Progenitor cell of endocrine pancreas (in vitro differentiated cells): ENCODE measurements at places on chromosomes 5 and 9. TPM values are rescaled to one million over a fixed set of nuclear protein-coding genes. Genes with fewer than 3 reads are reported as not detected.

The CAVIN4 gene
- 14.5 and 18.1 TPM in 2 replicates for total RNA-seq

The RAB3C gene
- 18.9 and 25.2 TPM in 2 replicates for total RNA-seq

The RLN2 gene
- total RNA-seq, result 4.0 and 4.4 TPM in 2 replicates

The ARSI gene
- 0.24 TPM in 1 of 2 replicates, not detected in the other for total RNA-seq

The SPAG8 gene
- 2.9 and 3.2 TPM in 2 replicates for total RNA-seq

GRCh38 chr5:39213447-39214207, 5.7 kb downstream of the FYB1 start:
- peaks cover 10% of the 10 kb centered on the region for H3K4me1 ChIP-seq
- no peaks in the 10 kb centered on the region for H3K27me3 ChIP-seq
- no peaks in the 10 kb centered on the region for H3K36me3 ChIP-seq
- no peak overlapping the region for H3K4me3 ChIP-seq

DNA sequence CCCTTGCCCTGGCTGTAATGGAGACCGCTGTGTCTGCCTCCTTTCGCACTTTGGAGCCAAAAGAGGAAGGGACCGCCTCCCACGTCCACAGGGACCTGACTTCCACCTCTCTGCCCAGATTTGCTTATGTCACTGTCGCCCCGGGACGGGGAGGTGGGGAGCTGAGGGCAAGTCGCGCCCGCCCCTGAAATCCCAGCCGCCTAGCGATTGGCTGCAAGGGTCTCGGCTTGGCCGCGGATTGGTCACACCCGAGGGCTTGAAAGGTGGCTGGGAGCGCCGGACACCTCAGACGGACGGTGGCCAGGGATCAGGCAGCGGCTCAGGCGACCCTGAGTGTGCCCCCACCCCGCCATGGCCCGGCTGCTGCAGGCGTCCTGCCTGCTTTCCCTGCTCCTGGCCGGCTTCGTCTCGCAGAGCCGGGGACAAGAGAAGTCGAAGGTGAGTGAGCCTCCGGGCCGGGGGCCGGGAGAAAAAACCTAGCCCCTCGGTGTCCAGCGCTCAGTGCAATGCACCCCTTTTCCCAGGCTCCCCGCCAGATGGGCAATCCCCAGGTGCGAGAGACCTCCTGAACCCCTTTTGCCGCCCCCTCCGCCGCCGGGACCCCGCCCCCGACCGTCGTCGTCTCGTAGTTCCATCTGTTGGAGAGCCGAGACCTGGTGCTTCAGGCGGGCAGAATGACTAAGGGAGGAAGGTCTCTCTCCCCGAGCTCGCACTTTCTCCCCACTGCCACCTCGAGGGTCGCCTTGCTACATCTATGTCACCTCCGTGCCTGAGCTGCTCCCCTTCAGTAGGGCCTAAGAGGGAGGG, at the start of gene GPX3:
GPX3 (plus strand) TSS at position 288 of the 807 bp plus-strand sequence; CDS start at position 352, 64 bp downstream.
- H3K36me3 ChIP-seq, result peaks cover 3% of the 10 kb centered on the region
- H3K4me3 ChIP-seq, result peak within 1 kb of the TSS; percentile 69
- peak within 1 kb of the TSS; percentile 75 for H3K27ac ChIP-seq
- H3K4me1 ChIP-seq, result peaks cover 6% of the 10 kb centered on the region
- DNase-seq, result peak; percentile 75

DNA sequence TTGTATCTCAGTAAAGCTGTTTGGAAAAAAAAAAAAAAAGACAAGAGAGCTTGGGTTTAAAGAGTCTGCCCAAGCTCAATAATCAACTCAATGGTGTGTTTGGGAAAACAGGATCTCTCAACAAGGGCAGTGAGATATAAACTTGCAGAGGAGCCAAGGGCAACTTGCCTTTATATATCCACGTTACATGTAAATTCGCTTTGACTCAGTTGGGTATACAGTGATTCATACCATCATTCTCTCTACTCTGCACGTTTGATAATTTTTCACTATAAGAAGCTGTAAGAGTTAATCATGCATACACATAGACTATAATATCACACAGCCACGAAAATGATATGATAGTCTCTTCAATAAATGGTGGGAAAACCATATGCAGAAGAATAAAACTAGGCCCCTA, 24.9 kb downstream of the ADAM19 start:
- no peak for DNase-seq
- peaks cover 4% of the 10 kb centered on the region for H3K4me1 ChIP-seq
- no peak overlapping the region for H3K27ac ChIP-seq
- H3K36me3 ChIP-seq, result peaks cover 3% of the 10 kb centered on the region

- DNase-seq, result no peak
- H3K4me1 ChIP-seq, result peaks cover 5% of the 10 kb centered on the region
- no peak overlapping the region for H3K4me3 ChIP-seq
- no peak overlapping the region for H3K27ac ChIP-seq
These were observed 198.4 kb upstream of the NR3C1 start for GRCh38 chr5:143601917-143602333.

- DNase-seq, result no peak
- no peak overlapping the region for H3K4me3 ChIP-seq
- peaks cover 6% of the 10 kb centered on the region for H3K4me1 ChIP-seq
- peaks cover 41% of the 10 kb centered on the region for H3K27me3 ChIP-seq
These were observed 72.2 kb downstream of the NMUR2 start for GRCh38 chr5:152332716-152333460.

GRCh38 chr5:65142511-65143011, 339.2 kb downstream of the ADAMTS6 start:
- no peaks in the 10 kb centered on the region for H3K27me3 ChIP-seq
- no peak for DNase-seq
- H3K27ac ChIP-seq, result no peak overlapping the region
- no peaks in the 10 kb centered on the region for H3K36me3 ChIP-seq

DNA sequence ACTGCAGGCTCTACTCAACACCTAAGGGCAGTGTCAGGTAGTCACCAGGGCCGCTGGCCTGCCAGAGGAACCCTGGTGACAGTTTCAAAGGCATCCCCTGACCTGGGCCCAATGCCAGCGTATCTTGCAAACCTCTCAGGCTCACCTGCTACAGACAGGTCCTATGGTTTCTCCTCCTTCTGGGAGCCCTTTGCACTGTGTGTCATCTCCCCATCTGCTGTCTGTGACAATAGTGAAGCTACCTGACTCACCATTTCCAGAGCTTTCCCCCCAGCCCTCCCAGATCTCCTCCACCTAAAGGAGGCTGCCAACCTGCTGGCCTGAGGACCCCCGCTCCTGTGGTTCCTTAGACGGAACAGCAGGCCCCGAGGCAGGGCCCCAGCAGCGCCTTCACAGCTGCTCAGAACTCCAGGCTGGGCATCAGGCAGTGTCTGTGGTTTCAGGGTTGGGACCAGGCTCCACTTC, 203.1 kb downstream of the FSTL4 start:
- peaks cover 9% of the 10 kb centered on the region for H3K27me3 ChIP-seq
- no peak overlapping the region for H3K27ac ChIP-seq
- H3K36me3 ChIP-seq, result no peaks in the 10 kb centered on the region
- peaks cover 6% of the 10 kb centered on the region for H3K4me1 ChIP-seq

DNA sequence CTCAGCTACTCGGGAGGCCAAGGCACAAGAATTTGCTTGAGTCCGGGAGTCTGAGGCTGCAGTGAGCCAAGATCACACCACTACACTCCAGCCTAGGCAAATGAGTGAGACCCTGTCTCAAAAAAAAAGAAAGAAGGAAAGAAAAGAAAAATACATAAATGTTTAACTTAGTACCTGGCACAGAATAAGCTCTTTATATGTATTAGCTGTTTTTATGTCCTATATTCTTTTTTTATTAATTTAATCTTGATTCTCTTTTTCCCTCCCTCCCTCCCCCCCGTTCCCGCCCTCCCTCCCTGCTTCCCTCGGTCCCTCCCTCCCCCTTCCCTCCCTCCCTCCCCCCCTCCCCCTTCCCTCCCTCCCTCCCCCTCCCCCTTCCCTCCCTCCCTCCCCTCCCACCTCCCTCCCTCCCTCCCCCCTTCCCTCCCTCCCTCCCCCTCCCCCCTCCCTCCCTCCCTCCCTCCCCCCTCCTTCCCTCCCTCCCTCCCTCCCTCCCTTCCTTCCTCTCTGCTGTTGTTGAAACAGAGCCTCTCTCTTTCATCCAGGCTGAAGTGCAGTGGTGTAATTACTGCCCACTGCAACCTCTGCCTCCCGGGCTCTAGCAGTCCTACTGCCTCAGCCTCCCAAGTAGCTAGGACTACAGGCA, 135.8 kb upstream of the GRHPR start:
- H3K4me1 ChIP-seq, result peaks cover 7% of the 10 kb centered on the region
- no peak overlapping the region for H3K4me3 ChIP-seq
- no peak overlapping the region for H3K27ac ChIP-seq
- H3K36me3 ChIP-seq, result no peaks in the 10 kb centered on the region
- no peaks in the 10 kb centered on the region for H3K27me3 ChIP-seq
- no peak for DNase-seq

GRCh38 chr9:114317665-114318357, 5.1 kb upstream of the ORM1 start:
- H3K27me3 ChIP-seq, result peaks cover 5% of the 10 kb centered on the region
- no peaks in the 10 kb centered on the region for H3K4me1 ChIP-seq
- H3K36me3 ChIP-seq, result no peaks in the 10 kb centered on the region
- no peak overlapping the region for H3K4me3 ChIP-seq
- DNase-seq, result no peak
- peak overlapping the region; percentile 37 for H3K27ac ChIP-seq

DNA sequence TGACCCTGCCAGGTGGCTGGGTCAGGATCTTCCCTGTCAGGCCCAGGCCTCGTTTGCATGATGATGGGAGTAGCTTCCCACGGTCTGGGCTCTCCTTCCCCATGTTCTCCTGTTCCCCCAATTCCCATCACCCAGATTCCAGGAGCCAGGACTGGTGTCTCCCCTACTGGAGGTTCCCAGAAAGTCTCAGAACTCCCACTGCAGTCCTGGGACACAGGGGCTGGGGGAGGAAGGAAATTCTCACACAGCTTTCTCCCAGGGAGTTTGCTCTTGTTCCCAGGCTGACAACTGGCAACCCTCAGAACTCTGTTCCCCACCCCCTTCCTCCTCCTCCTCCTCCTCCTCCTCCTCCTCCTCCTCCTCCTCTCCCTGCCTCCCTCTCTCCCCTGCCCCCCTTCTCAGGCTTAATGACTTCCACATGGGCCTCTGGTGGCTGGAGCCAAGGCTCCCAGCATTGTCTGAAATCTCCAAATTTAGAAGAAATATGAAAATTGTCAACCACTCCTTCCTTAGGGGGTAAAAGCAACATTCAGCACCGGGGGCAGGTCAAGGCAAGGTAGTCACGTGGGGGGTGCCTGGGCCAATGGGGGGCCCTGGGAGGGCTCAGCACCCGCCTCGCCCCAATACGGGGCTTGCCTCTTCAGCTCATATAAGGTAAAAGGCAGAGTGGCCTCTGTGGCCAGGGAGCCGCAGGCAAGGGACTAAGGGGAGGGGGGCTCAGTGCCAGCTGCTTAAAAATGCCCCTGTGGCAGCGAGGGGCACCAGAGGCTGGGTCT, 27.3 kb upstream of the IL17B start:
- no peaks in the 10 kb centered on the region for H3K4me1 ChIP-seq
- H3K36me3 ChIP-seq, result no peaks in the 10 kb centered on the region

DNA sequence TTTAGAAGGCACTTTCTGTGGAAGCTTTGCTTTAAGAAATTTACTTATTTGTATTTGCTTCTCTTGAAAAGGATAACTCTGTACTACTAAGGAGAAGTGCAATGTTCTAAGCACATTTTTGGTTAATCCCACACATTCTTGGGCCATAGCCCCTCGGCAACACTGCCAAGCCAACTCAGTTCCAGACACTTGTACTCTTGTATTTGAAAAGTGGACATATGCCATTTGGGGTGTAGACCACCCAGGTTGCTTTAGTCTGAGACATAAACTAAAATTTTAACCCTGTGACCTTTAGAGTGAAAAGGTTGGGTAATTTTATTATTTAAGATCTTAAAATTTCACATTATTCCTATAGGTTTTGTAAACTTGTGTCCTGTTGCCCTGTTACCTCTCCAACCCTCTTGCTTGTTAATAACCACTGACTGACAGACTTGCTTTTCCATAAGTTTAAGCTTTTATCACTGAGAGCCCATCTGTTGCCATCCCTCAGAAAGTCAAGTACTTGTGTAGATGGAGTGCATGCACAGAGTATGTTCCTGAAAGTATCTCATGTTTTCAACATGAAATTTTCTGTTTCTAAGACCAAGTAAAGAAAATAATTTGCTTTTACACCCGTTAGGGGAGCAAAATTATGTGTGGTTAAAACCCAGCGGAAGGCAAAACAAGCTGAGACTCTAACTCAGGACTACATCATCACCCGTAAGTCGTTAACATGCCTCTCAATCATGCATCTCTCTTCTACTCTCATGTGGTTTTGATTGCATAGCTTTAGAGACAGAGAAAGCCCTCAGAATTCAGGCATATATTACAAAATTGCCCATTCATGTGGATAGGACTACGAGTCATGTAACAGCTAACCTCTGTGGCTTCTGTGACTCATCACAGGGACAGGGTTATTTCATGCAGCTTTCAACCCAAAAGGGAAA, 117.3 kb downstream of the GDNF start:
- no peak for DNase-seq
- no peak overlapping the region for H3K4me3 ChIP-seq
- H3K4me1 ChIP-seq, result peaks cover 7% of the 10 kb centered on the region
- H3K36me3 ChIP-seq, result peaks cover 5% of the 10 kb centered on the region
- no peaks in the 10 kb centered on the region for H3K27me3 ChIP-seq

GRCh38 chr5:123441408-123441807, 18.2 kb upstream of the CEP120 start:
- H3K4me1 ChIP-seq, result no peaks in the 10 kb centered on the region
- H3K36me3 ChIP-seq, result no peaks in the 10 kb centered on the region
- no peaks in the 10 kb centered on the region for H3K27me3 ChIP-seq
- H3K4me3 ChIP-seq, result no peak overlapping the region

DNA sequence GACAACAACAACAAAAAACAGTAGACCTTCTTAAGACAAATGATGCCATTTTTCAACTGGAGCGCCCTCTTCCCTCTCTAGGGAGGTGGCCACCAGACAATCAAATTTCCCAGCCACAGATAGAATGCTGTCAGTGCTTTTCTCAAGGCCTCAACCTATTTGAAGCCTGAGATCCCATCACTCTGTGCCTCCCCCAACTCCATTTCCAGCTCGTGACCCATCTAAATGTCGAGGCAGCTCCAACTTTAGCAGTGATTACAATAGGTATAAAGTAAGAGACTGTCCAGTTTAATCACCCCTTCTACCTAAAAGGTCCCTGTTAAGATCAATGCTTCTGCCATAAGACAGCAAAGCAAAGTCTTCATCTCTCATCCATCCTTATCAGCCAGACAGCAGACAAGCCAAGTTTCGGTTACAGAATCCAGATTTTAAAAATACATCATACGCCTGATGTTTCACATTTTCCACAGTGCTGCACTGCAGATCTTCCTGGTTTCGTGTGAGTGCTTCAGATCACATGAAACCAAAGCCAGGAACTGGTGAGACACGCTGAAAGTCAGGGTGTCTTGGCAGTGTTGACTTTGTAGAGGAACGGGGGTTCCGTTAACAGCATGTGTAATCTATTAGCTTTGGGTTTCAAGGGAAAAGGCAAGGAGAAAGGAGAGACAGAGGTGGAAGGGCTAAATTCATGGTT, 447.8 kb downstream of the ENC1 start:
- H3K27me3 ChIP-seq, result peaks cover 4% of the 10 kb centered on the region
- DNase-seq, result no peak
- H3K27ac ChIP-seq, result no peak overlapping the region
- no peak overlapping the region for H3K4me3 ChIP-seq
- H3K36me3 ChIP-seq, result no peaks in the 10 kb centered on the region
- no peaks in the 10 kb centered on the region for H3K4me1 ChIP-seq

GRCh38 chr9:128532581-128532980, 19.8 kb upstream of the SPTAN1 start:
- H3K27me3 ChIP-seq, result no peaks in the 10 kb centered on the region
- H3K27ac ChIP-seq, result no peak overlapping the region
- H3K4me1 ChIP-seq, result no peaks in the 10 kb centered on the region
- H3K4me3 ChIP-seq, result no peak overlapping the region

GRCh38 chr9:122912671-122912963, 506 bp downstream of the ZBTB6 start:
- DNase-seq, result no peak
- H3K27ac ChIP-seq, result peak overlapping the region; percentile 98
- H3K27me3 ChIP-seq, result no peaks in the 10 kb centered on the region
- H3K36me3 ChIP-seq, result peaks cover 6% of the 10 kb centered on the region

- no peak for DNase-seq
- H3K36me3 ChIP-seq, result no peaks in the 10 kb centered on the region
- peaks cover 3% of the 10 kb centered on the region for H3K4me1 ChIP-seq
- no peak overlapping the region for H3K4me3 ChIP-seq
These were observed 439.0 kb downstream of the ENC1 start for GRCh38 chr5:74201334-74202081.
